NCI-H2081 treated with DMSO at 0.1 percent for 48 hours (cell line): ENCODE measurements at places on chromosomes 16 and 17.

DNA sequence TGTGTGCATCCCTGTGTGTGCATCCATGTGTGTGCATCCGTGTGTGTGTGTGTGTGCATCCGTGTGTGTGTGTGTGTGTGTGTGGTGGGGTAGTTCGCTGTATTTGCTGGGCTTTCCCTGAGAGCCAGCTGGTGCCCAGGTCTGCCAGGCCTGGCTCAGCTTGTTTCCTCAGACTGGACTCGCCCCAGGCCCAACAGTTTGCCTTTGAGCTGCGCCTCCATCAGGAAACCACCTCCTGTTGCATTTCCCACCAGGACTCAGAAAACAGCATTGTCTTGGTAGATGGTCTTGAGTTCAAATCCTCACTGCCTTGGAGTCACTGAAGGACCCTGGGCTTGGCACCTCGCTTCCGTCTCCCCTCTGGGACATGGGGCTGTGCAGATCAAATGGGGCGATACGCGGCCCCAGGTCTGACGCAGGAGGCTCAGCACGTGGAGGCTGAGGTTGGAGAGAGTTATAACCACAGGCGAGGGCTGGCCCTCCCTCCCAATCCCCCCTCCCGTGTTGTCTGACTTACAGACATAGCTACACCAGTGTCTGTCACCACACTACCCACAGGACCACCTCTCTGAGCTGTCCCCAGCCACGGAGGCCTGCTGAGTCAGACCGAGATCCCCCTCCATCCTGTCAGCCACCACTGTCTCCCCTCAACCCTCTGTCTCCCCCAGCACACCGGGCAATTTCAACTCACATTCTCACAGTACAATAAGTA lies 4.7 kb downstream of the ITGAE start:
- no peak for DNase-seq

- DNase-seq, result no peak
Observed at GRCh38 chr16:54722210-54722676, 208.4 kb upstream of the IRX5 start.

DNA sequence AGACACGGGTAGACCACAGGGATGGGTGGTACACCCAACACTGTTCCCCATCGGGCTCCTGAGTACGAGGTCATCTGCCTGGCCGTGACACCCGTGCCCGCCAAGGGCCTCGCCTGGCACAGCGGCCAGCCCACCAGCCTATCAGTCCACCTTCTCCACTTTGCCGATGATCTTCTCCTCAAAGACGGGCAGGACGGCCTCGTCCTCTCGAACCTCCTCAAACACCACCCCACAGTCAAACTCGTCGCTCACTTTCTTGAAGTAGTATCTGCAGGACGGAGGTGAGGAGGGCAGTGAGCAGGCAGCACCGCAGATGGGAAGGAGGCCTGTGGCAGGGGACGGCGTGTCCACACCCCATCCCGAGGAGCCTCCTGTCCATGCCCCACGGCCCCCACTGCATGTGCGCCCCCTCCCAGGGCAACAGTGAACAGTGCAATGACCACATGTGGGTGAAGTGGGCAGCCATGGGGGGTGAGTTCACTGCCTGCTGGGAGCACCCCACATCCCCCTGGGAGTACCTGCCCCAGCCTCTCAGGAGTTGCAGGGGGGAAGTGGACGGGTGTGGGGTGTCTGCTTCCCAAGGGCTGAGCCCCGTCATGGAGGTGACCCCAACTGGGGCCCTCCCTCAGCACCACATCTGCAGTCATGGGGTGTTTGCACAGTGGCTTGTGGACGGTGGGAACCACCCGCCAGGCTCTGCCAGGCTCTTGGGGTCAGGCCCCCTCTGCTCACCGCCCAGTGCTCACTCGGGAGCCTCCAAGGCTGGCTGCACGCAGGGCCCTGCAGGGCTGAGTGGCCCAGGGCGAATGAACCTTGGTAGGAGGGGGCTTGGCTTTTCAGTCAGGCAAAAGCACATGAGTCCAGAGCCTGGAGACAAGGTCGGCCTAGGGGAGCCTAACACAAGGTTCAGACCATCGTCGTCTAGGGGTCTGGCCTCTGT lies 5.3 kb downstream of the PDIA2 start:
- DNase-seq, result no peak

- no peak for DNase-seq
Observed at GRCh38 chr17:2064980-2065785, 10.3 kb downstream of the HIC1 start.

GRCh38 chr16:23195366-23195978 lies 12.9 kb downstream of the SCNN1G start:
- DNase-seq, result no peak

- DNase-seq, result no peak
Observed at GRCh38 chr16:17885659-17886207, 415.0 kb upstream of the XYLT1 start.

DNA sequence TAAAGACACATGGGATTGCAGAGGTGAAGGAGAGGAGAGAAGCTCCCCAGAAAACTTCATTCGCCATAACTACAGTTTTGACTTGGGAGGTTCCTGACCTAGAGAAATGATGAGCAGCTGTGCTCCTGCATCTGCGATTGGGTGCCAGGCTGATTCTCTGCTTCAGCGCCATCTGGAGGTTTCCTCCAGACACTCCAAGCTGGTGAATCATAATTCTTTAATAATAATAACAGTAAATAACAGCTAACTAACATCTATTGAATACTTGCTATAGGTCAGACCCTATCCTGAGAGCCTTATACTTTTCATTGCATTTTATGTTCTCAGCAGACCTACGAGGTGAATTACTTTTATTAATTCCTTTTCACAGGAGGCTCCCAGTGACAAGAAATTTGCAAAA lies 575.8 kb downstream of the TOX3 start:
- DNase-seq, result no peak

GRCh38 chr17:12536021-12536420 lies 129.7 kb upstream of the MYOCD start:
- no peak for DNase-seq

DNA sequence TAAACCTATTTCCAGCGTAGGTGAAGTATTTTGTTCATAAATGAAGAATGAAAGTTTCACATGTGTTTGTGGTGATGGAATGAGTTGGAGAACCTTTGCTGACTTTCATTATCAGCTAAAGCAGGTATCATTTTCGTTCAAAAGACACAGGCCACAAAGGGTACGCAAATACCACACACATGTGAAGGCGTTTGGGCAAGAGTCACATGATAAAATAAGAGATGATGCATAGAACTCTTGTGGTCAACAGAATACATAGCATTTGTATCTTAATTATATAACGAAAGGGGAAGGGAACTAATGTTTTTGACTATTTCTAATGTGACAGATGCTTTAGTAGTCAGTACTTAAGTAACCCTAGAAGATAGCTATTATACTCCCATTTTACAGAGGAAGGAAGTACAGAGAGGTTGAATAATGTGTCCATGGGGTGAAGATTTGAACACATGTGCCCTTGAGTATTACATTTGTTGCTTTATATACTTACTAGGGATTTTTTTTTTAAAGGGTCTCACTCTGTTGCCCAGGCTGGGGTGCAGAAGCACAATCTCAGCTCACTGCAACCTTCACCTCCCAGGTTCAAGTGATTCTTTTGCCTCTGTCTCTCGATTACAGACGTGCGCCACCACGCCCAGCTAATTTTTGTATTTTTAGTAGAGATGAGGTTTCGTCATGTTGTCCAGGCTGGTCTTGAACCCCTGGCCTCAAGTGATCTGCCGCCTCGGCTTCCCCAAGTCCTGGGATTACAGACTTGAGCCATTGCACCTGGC lies 4.8 kb downstream of the RPA1 start:
- DNase-seq, result no peak

- no peak for DNase-seq
Observed at GRCh38 chr17:80873307-80873951, 118.2 kb upstream of the CHMP6 start.

DNA sequence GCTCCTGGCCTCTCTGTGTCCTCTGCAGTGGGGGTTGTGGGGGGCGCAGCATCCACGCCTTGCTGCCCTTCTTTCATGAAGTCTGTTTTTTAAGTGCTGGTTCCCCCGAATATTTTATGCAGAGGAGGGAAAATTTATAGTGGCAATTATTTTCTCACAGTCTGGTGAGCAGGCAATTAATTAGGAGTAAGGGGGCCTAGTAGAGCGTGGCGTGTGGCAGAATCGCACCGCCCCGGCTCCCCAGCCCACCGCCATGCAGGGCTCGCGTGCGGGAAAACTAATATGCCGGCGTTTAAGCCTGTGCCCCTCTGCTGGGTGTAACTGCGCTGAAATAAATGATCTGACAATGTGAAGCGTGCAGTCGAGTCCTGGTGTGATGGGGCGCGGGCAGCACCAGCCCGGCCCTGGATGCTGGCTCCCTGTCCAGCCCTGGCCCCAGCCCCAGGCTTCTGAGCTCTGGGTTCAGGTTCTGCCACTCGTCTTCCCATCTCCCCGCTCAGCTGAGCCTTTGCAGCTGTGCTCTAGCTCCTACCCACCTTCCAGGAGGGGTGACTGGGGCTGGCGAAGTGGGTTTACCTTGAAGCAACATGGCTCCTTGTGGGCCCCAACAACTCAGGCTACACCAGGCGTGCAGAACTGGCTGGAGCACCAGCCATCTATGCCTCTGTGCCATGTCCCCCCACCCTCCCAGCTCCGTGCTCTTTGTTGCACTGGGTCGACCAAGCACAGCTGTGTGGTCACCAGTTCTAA lies 13.8 kb downstream of the ENGASE start:
- no peak for DNase-seq

GRCh38 chr17:41103896-41104295 lies 1.3 kb upstream of the KRTAP4-9 start:
- no peak for DNase-seq

DNA sequence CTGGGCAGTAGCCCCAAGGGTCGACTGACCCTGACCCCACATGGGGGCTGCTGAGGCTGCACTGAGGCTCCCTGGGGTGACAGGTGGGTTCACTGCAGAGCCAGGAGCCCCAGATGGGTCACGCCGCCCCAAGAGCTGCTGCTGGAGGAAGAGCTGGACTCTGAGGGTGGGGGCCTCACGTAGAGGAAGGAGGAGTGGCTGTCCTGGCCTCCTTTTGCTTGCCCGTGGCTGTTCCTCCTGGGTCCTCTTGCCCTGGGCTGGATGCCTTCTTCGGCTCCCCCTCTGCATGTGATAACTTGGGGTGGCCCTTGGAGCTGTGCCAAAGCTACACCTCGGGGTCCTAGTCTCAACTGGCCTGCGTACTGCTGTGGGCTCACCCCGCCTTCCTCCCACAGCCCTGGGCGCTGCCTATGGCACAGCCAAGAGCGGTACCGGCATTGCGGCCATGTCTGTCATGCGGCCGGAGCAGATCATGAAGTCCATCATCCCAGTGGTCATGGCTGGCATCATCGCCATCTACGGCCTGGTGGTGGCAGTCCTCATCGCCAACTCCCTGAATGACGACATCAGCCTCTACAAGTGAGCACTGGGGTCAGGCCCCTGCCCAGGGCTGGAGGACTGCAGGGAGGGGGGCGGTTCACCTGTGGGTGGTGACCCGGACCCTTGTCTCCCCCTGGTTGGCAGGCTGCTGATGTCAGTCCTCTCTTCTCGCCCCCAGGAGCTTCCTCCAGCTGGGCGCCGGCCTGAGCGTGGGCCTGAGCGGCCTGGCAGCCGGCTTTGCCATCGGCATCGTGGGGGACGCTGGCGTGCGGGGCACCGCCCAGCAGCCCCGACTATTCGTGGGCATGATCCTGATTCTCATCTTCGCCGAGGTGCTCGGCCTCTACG lies 1.1 kb upstream of the AMDHD2 start:
- DNase-seq, result no peak

DNA sequence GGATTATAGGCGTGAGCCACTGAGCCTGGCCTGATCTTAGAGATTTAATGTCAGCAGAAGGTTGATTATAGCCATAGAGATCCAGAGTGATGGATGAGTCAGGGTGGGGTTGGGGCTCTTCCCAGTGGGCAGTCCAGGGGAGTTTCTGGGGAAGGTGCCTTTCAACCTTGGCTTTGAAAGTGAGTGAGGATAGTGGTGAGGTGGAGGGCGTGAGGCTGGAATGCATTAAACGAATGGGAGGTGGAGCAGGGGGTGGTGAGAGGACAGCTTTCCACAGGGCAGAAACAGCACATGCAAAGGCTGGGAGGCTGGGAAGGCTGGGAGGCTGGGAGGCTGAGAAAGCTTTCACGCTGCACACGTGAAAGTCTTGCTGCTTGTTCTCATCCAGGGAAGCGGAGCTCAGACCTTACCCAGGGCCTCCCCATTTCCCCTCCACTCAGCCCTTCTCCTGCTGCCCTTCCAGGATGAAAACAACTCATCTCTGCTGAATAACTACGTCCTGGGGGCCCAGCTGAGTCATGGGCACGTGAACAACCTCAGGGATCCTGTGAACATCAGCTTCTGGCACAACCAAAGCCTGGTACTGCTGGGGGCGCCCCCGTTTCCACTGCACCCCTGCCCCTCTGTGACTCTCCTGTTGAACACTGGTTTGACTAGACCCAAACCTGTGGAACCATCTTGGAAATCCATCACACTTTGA lies 22.3 kb downstream of the ADGRG5 start:
- no peak for DNase-seq

GRCh38 chr16:56964243-56965148 lies 2.7 kb downstream of the CETP start:
- DNase-seq, result no peak

DNA sequence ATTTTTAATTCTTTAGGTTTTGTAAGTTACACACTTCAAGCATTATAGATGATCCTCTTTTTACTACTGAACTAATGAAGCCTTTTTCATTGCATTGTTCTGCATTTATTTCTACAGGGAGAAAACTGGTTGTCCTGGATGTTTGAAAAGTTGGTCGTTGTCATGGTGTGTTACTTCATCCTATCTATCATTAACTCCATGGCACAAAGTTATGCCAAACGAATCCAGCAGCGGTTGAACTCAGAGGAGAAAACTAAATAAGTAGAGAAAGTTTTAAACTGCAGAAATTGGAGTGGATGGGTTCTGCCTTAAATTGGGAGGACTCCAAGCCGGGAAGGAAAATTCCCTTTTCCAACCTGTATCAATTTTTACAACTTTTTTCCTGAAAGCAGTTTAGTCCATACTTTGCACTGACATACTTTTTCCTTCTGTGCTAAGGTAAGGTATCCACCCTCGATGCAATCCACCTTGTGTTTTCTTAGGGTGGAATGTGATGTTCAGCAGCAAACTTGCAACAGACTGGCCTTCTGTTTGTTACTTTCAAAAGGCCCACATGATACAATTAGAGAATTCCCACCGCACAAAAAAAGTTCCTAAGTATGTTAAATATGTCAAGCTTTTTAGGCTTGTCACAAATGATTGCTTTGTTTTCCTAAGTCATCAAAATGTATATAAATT lies 53.0 kb downstream of the TUBD1 start:
- DNase-seq, result no peak

DNA sequence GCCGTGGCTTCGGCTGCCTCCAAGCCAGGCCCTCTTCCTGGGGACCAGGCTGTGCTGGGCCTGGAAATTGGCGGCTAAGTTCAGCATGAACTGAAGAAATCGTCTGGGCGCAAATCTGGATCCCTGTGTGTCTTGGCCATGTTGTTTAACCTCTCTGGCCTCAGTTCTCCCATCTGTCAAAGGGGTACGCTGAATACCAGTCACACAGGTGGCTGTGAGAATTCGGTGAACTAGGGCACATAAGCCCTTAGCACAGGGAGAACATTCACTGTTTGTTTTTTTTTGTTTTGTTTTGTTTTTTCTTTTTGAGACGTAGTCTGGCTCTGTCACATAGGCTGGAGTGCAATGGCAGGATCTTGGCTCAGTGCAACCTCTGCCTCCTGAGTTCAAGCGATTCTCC lies 19.0 kb downstream of the LASP1 start:
- DNase-seq, result no peak
